ENCODE measurements at places on chromosomes 4 and X.

DNA sequence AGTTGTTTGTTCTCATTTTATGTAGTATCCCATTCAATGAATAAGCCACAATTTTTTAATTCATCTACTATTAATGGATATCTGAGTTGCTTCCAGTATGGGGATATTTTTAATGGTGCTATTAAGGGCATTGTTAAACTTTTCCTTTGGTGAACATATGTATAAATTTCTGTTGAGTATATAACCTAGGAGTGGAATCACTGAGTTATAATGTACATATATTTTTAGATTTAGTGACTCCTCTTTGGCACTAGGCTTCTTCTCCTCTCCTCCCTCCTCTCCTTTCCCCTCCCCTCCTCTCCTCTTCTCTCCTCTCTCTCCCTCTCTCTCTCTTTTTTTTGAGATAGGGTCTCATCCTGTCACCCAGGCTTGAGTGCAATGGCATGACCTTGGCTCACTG, 26.4 kb downstream of the RBM47 start:
- no peak for DNase-seq

GRCh38 chr4:9762823-9763475, 18.5 kb upstream of the DRD5 start:
- DNase-seq = no peak

DNA sequence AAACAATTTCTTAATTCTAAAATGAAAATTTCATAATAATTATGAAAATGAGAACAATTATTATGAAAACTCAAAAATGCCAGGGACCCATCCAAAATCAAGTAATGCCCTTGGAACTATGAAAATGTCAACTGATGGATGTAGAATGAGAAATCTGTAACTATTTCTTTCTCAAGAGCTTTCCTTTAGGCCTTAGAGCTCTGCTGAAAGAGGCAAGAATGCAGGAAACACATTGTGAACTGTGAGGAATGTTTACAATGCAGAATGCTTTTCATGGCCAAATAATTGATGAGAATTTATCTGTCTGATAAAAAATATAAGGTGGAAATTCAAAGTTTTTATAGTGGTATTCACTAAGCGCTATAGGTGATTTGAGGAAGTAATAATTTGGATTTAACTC, 207.1 kb upstream of the PCDH18 start:
- no peak for DNase-seq

DNA sequence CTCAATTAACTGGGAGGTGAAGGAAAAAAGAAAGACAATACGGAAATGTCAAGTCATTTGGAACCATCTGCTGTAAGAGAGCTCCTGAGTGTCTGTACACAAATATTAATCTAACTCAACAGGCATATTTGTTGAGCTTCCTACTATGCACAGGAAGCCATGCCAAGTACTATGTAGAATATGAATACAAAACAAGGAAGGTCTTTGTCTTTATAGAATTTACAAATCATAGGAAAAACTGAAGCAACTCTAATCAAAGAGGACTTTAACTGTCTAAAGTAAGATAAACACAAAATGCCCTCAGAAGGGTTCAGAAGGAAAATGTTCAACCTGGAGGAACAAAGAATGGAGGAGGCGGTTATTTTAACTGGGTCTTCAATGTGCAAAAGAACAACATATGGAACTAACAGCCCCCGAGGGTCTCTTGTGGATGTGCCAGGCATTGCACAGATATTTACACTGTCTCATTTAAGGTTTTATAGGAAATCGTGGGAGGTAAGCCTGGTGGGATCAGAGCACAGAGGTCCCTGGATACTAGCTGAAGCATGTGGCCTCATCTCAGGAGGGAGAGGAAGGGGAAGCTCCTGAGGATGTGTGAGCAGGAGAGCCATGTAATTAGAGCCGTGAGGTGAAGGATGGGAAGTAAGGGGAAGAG, 5.8 kb downstream of the FAM114A1 start:
- no peak for DNase-seq

GRCh38 chr4:71239365-71239764, 99.5 kb upstream of the SLC4A4 start:
- no peak for DNase-seq

DNA sequence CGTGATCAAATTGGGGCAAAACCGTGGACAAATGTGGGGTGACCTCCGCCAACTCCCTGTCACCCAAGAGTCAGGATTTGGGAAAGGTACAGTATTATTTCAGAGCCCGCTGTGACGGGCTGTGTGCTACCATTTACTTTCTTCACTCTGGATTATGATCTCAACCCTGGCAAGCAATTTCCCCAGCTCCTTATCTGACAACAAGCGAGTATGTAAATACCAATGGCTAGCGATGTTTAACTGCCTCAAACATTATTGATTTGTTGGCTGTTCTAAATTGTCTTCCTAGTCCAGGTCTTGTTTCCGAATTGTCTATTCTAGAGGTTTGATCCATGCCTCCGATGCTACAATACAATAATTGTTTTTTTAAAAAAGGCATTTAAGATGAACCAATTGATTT, 17.7 kb upstream of the PITX2 start:
- DNase-seq = no peak

DNA sequence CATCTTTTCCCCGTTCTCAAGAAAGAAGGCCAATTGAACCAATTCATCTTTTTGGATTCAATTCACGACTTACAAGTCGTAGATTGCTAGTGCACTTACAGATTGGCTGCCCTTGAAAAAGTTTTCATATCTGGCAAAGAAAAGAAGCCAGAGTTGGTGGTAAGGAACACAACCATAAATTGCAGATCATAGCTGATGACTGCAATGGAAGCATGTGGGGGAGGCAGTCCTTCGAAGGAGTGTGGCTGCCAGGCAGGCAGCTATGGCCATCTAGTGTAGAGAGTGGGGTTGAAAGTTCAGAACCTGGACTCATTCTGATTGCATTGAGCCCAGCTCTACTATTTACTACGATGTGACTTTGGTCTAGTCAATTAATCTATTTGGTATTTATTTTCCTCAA, 4.5 kb downstream of the GPM6A start:
- no peak for DNase-seq

GRCh38 chrX:136260776-136261175, 9.6 kb upstream of the MAP7D3 start:
- DNase-seq = no peak

DNA sequence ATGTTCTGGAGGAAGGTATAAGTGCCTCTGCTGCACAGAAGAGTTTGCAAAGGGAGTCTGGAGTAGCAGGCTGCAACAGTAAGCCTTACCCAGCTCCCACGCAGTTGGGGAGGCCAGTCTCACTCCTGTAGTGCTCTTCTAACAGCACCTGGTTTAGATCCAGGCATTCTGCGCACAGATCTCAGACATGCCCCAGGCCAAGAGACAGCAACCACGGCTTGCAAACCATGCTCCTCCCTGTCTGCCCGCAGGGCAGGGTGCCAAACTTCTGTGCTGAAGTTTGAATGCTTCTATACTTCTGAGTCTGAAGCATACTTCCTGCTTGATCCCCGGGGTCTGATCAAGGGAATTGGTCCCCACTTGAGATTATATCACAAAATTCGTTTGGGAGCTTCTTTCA, 106.3 kb downstream of the LINC00632 start:
- no peak for DNase-seq

DNA sequence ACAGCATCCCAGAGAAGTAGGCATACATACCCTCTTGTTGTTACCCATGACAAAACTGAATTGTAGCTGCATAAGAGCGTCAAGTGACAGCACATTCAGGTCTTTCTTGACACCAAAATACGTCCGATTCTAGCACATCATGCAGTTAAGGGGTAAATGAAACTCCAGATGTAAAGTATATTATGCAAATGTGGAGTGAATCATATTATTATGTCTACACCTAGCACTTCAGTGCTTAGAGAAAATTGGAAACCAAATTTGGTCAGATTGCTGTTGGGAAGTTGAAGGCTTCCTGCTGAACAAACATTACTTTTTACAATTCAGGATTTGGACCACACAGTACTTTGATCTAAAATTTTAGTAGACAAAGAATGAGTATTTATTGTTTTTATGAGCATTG, 24.2 kb upstream of the LEF1 start:
- no peak for DNase-seq

GRCh38 chrX:44240036-44240435, 103.4 kb downstream of the EFHC2 start:
- DNase-seq = no peak

- no peak for DNase-seq
These were observed 26.7 kb downstream of the C4orf54 start for GRCh38 chr4:99630857-99631360.

DNA sequence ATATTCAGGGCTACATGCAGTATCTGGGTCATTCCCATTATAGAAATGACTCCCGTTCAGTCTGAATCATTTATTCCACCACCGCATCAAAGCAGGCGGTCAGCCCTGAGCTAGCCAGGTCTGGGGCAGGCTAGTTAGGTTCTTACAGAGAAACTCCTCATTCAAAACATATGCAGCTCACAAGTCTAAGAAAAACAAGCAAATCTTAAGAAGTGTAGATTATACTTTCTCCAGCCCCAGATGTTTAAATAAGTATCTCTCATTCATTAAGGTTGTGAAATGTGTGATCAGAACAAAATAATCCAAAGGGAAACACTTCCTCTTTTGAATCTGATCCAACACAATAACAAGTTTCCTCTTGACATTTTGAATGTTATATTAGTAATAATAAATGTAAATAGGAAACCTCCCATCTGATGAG, 441.9 kb downstream of the INPP4B start:
- DNase-seq = peak; percentile 47

GRCh38 chrX:1612641-1613286, 2.1 kb upstream of the ASMT start:
- no peak for DNase-seq

DNA sequence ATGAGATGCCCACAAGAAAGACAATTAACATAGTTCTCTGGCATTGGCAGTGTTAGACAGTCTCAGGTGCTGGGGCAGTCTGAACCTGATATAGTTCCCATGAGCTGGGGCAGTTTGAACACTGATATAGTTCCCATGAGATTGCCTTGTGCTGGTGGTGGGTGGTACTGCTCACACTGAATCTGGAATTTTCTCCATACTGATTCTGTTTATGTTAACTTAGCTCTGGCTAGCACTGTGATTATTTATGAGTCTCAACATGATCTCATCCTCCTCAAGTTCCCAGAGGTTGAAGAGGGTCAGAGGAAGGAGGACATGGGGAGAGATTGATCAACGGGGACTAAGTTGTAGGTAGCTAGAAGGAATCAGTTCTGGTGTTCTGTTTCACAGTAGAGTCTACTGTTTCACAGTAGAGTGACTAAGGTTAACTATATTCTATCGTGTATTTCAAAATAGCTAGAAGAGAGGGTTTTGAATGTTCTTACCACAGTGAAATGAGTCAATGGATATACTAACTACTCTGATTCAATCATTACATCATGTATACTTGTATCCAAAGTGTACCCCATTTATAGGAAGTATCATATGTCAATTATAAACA, 379.9 kb downstream of the ADAM29 start:
- no peak for DNase-seq

DNA sequence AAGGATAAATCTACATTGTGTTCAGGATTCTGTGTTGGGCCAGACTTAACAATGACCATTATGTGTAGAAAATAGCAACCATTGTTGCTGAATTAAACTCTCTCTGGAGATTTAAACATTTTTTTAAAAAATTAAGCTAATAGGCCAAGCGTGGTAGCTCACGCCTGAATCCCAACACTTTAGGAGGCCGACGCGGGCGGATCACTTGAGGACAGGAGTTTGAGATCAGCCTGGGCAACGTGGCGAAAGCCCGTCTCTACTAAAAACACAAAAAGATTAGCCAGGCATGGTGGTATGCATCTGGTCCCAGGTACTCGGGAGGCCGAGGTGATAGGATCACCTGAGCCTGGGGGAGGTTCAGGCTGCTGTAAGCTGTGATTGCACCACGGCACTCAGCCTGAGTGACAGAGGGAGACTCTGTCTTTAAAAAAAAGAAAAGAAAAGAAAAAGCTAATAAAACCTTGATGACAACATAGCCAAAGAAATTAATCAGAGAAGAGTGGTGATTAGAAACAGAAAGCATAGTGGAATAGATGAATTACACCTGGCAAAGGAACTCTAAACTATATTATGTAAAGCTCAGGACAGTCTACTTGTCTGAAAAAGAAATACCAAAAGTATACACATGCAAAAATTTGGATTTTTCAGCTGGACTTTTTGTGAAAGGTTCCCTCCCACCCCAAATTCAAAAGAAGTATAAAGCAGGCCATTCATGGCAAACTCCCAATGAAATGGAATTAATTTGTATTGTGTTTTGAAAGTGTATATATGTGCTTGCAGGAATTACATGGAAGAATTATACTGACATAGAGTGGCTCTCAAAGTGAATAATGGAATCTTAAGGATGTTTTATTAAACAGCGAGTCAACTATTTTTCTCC, 21.9 kb downstream of the PLS3 start:
- DNase-seq = no peak

GRCh38 chr4:173767650-173768049, 237.6 kb upstream of the HAND2 start:
- DNase-seq = no peak

- no peak for DNase-seq
These were observed 38.3 kb downstream of the TKTL1 start for GRCh38 chrX:154333837-154334271.

- no peak for DNase-seq
These were observed 312.7 kb downstream of the SPRY1 start for GRCh38 chr4:123709336-123709735.

DNA sequence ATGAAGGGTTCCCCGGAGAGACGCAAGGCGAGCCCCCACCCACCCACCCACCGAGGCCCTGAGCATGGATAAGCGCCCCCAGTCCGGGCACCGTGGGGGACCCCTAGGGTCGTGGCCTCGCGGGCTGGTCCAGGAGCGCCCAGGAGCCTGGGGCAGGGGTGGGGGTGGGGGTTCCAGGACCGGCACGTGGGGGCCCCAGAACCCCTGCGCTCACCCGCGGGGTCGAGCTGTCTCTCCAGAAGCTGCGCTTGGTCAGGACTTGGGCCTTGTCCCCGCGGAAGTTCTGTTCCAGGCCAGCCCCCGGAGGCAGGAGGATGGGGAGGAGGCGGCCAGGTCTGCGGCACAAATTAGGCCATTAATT, 11.2 kb upstream of the SHOX start:
- DNase-seq = no peak

DNA sequence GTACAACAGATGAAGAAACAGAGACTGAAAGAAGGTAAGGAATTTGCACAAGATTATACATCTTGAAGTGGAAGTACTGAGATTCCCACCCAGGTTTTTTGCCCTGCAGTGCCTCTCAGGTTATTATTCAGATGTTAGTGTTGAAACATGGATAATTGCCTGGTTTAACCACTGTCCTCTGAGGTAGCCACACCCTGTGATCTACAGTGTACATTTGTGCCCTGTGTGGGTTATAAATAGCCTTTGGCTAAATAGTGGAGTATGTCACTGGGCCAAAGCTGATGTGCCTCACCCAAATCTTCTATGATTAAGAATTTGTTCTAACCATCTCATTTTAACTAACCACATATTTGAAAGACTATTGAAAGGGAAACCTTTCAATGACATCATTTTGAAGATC, 5.4 kb upstream of the ASB5 start:
- DNase-seq = no peak

GRCh38 chr4:8159537-8160232, 1.1 kb upstream of the ABLIM2 start:
- no peak for DNase-seq

GRCh38 chrX:134484039-134484438, 24.1 kb downstream of the HPRT1 start:
- no peak for DNase-seq

Data from activated CD8-positive, alpha-beta memory T cell treated with anti-CD3 and anti-CD28 coated beads for 48 hours (primary cell).